ENCODE measurements at places on chromosomes 7 and 10. TPM values are rescaled to one million over a fixed set of nuclear protein-coding genes. Genes with fewer than 3 reads are reported as not detected.
A peak's percentile ranks its signal among the peaks of the same experiment; 100 is the strongest.

EPHA1 gene
- not detected for total RNA-seq

PRR15 gene
- not detected for total RNA-seq

- H3K36me3 ChIP-seq = peaks cover 11% of the 10 kb centered on the region
- H3K4me3 ChIP-seq = no peak overlapping the region
- DNase-seq = no peak
- no peak overlapping the region for H3K27ac ChIP-seq
- H3K4me1 ChIP-seq = peaks cover 19% of the 10 kb centered on the region
These were observed 80.7 kb downstream of the MMRN2 start for GRCh38 chr10:86876748-86877147.

GRCh38 chr10:132447446-132448247 lies 50.6 kb downstream of the PWWP2B start:
- no peaks in the 10 kb centered on the region for H3K36me3 ChIP-seq
- no peak for DNase-seq
- peaks cover 16% of the 10 kb centered on the region for H3K4me1 ChIP-seq
- no peak overlapping the region for H3K4me3 ChIP-seq
- H3K27me3 ChIP-seq = no peaks in the 10 kb centered on the region

DNA sequence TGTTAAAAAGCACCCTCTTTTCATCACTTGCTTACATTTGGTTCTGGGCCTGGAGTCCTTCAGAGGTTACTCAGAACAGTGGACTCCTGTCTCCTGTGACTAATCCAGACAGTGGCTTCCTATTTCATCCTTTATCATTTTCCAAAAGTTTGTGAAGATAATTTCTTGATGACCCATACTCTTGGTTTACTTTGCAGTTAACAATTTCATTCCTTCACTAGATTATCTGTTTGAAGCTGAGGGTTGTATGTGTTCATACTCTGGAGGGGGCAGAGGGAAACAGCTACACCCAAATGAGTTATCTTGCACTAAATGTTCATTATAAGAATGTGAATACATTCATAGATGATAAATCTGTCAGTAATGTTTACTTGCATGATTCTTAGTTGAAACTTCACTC lies 124.7 kb downstream of the ZNF248 start:
- no peak overlapping the region for H3K4me3 ChIP-seq
- no peaks in the 10 kb centered on the region for H3K4me1 ChIP-seq
- peaks cover 3% of the 10 kb centered on the region for H3K27me3 ChIP-seq

GRCh38 chr7:131562941-131563340 lies 6.5 kb upstream of the PODXL start:
- no peak for DNase-seq
- no peak overlapping the region for H3K27ac ChIP-seq
- H3K36me3 ChIP-seq = no peaks in the 10 kb centered on the region

DNA sequence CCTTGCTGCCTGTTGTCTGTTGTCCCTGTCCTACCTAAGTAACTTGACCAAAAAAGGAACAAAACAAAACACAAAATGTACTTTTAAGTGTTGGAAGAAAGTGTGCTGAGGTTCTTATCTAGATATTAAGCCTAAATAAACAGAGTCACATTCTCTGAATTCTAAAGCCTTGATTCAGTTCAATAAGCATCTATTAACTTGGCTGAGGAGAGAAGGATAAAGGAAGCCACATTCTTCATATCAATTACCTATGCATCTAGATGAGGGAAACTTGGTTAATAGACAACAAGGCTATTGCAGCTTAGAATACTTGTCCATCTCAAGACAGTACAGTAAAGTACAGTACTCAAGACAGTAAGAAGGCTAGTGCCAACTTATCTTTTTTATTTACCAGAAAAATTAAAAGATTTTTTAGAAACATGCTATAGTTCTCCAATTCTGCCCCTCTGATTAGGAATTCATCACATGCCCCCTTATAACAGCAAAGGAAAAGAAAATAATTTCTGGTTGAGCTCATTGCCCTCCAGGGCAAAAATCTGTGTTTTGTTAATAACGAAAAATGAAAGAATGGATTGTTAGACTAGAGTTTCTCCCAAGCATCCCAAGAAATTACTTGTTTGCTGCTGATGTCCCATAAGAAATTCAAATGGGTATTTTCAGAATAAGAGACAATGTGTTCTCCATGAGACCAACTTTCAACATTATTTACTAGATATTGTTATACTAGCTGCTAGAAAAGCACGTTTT lies 546.5 kb upstream of the SEMA3D start:
- no peak for DNase-seq
- H3K4me1 ChIP-seq = no peaks in the 10 kb centered on the region
- H3K36me3 ChIP-seq = no peaks in the 10 kb centered on the region
- H3K4me3 ChIP-seq = no peak overlapping the region
- no peaks in the 10 kb centered on the region for H3K27me3 ChIP-seq
- H3K27ac ChIP-seq = no peak overlapping the region

SGCE gene
- 17.0 TPM for total RNA-seq

NACAD gene
- total RNA-seq = 5.3 TPM

CDHR1 gene
- total RNA-seq = 1.3 TPM

- no peaks in the 10 kb centered on the region for H3K36me3 ChIP-seq
- no peak overlapping the region for H3K27ac ChIP-seq
- no peak for DNase-seq
- H3K4me1 ChIP-seq = no peaks in the 10 kb centered on the region
- H3K4me3 ChIP-seq = no peak overlapping the region
These were observed 102.5 kb downstream of the APBB1IP start for GRCh38 chr10:26540601-26541000.

- H3K4me3 ChIP-seq = no peak overlapping the region
- no peak for DNase-seq
- H3K36me3 ChIP-seq = no peaks in the 10 kb centered on the region
These were observed 39.2 kb downstream of the TOMM7 start for GRCh38 chr7:22783421-22783820.

DNA sequence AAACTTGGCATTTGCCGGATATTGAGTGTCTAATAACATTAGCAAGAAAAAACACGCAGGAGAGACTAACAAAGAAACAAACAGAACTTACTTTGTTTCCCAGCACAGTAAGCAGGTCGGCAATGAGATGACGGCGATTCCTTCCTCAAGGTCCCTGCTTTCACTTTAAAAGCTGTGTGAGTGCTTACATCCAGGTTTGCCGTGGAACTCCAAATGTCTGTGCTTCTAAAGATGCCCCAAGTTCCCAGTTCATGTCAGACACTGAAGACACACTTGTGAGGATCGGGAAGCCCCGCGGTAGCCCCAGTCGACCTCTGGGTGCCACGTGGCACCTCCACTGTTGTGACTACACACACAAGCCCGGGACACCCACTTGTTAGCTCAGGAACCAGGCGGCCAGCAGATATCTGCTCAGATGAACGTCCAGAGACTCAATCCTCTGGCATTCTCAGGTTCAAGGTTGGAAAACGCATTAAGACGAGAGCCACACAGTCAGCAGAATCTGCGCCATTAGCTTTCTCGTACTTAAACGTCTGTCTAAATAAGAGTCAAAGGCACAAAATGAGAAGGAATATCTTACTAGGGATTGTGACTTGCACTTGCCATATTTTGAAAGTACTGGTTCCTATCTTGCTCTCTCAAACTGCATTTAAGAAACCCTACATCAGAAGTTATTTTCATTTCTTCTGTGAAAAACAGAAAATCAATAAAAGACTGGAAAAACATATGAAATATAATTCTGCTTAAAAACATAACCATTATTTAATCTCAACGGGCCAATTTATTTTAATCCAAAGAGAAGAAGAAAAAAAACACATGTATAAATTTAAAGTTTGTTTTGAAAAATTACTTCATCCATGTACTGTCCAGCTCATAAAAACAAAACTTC lies 207.6 kb upstream of the KLF14 start:
- H3K27ac ChIP-seq = peak overlapping the region; percentile 66
- peak overlapping the region; percentile 57 for H3K4me3 ChIP-seq
- DNase-seq = peak; percentile 53
- H3K27me3 ChIP-seq = no peaks in the 10 kb centered on the region

ADGRA1 gene
- total RNA-seq = not detected

DNA sequence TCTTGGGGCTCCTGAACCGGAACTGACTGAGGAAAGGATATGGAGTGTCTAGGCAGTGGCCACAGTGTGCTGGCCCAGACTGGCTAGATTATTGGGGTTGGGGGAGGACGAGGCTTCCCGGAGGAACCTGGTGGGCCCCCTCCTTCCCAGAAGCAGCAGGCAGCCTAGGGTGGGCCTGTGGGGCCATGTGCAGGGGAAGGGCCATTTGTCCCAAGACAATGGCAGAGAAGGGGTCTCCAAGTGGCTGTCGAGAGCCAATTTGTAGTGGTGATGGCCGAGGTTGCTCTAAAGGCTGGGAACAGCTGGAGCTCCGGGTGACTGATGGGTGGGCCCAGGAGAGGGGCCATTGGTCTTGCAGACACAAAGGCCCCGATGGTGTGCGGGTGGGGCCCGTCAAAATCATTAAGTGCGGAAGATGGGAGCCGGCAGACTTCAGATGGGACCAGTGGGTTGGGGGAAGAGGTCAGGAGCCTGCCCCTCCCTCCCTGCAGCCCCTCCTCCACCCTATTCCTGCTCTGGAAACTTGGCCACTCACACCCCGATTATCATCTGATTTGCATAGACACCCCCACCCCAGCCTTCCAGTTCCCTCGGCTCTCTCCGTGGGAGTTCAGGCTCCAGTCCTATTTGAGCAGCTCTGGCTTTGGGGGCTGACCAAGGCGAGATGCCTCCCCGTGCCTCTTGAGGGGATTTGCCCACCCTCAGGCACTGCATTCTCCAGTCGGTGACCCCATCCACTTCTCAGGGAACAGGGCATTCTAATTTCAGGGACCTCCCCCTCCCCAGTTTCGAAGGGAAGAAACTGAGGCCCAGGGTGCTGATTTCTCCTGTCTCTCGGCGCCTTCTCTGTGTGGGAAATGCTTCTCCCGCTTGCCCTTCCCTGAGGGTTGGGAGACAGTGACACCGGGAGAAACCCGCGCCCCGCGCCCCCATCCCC lies 36.0 kb upstream of the PAX2 start:
- H3K27me3 ChIP-seq = peaks cover 83% of the 10 kb centered on the region
- DNase-seq = no peak
- no peak overlapping the region for H3K4me3 ChIP-seq
- no peaks in the 10 kb centered on the region for H3K36me3 ChIP-seq

GRCh38 chr7:116969371-116969902 lies 16.1 kb downstream of the ST7 start:
- DNase-seq = no peak
- no peaks in the 10 kb centered on the region for H3K27me3 ChIP-seq
- H3K27ac ChIP-seq = no peak overlapping the region
- H3K36me3 ChIP-seq = no peaks in the 10 kb centered on the region
- H3K4me1 ChIP-seq = peaks cover 22% of the 10 kb centered on the region

LAMB4 gene
- total RNA-seq = 0.20 TPM

GRCh38 chr10:82668221-82668895 lies 793.4 kb downstream of the NRG3 start:
- no peak for DNase-seq
- H3K36me3 ChIP-seq = no peaks in the 10 kb centered on the region
- no peaks in the 10 kb centered on the region for H3K4me1 ChIP-seq

DNA sequence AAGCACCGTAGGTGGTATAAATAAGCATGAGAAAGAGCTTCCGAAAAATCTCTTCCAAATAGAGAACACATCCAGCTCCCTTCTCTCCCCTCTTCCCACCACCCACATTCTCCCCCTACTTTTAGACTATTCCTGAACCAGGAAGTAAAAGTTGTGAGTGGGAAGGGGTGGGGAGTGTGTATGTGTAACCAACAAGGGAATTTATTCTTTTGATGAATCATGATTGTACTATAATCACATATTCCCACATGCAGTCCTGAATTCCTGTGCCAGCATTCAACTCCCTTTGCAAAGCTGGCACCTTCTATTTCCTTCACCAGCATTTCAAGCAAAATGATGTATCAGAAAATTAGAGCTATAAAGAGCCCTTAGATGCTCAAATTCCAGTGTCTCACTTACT lies 230.6 kb upstream of the CHRM2 start:
- H3K36me3 ChIP-seq = no peaks in the 10 kb centered on the region
- DNase-seq = no peak

CARD11 gene
- 0.15 TPM for total RNA-seq

- no peaks in the 10 kb centered on the region for H3K27me3 ChIP-seq
- no peak for DNase-seq
- H3K36me3 ChIP-seq = no peaks in the 10 kb centered on the region
- no peak overlapping the region for H3K27ac ChIP-seq
These were observed 83.1 kb downstream of the ZNF248 start for GRCh38 chr10:37774351-37774750.

DNA sequence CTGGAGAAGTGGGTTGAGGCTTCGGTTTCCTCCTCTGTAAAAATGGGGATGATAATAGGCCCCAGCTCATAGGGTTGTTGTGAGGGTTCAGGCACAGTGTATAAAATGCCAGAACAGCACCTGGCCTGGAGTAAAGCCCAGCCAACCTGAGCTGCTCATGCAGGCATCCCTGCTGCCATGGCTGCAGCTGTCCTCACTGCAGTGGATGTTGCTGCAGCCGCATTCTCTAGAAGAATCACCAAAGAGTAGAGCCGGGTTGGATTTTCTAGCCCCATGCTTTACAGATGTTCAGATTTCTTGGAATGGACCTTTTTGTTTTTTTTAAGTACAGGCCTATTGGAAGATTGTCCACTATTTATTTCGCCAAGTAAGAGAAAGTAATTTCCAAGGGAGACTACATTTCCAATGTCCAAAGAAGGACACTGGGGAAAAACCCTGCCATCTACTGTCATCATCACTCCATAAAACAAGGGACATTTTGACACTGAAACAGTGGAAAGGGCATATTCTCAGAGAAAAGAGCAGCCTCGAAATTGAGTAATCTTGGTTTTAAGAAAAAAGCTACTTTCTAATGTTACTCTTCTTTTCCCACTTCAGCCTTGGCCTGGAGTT lies 147.5 kb upstream of the TCF7L2 start:
- DNase-seq = no peak
- H3K27me3 ChIP-seq = no peaks in the 10 kb centered on the region
- H3K4me1 ChIP-seq = no peaks in the 10 kb centered on the region
- no peak overlapping the region for H3K4me3 ChIP-seq

DNA sequence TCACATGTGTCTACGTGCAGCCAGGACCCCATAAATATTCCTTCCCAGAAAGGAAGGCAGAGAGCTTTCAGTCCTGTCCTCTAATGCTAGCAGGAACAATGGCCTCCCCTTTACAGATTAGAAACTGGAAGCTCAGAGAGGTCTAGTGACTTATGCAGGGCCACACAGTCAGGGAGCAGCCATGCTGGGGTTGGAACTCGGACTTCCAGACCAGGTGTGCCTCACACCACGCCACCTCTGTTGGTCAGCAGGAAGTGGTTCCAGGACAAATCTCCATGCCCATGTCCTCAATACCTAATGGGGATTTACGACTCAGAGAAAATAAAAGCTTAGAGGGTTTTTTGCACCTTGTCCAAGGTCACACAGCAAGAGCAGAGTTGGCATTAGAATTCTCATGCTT lies 378.9 kb downstream of the RPS24 start:
- no peaks in the 10 kb centered on the region for H3K27me3 ChIP-seq
- H3K4me1 ChIP-seq = peaks cover 13% of the 10 kb centered on the region
- no peak overlapping the region for H3K4me3 ChIP-seq
- H3K36me3 ChIP-seq = no peaks in the 10 kb centered on the region

- DNase-seq = no peak
- peaks cover 15% of the 10 kb centered on the region for H3K4me1 ChIP-seq
- no peaks in the 10 kb centered on the region for H3K27me3 ChIP-seq
- peaks cover 16% of the 10 kb centered on the region for H3K36me3 ChIP-seq
These were observed 115.3 kb downstream of the PIP4K2A start for GRCh38 chr10:22599048-22599561.

GRCh38 chr10:24722676-24723385 lies 856 bp downstream of the ARHGAP21 start:
- no peaks in the 10 kb centered on the region for H3K36me3 ChIP-seq
- H3K4me3 ChIP-seq = peak overlapping the region; percentile 76
- peak; percentile 75 for DNase-seq
- no peaks in the 10 kb centered on the region for H3K27me3 ChIP-seq
- peak overlapping the region; percentile 97 for H3K27ac ChIP-seq
